GM13976 (cell line): ENCODE measurements at places on chromosomes 4 and X.
A peak's percentile ranks its signal among the peaks of the same experiment; 100 is the strongest.

GRCh38 chr4:91600301-91600700, 703.5 kb upstream of the GRID2 start:
- DNase-seq: no peak

GRCh38 chr4:176548571-176548970, 228.8 kb downstream of the SPCS3 start:
- DNase-seq: no peak

DNA sequence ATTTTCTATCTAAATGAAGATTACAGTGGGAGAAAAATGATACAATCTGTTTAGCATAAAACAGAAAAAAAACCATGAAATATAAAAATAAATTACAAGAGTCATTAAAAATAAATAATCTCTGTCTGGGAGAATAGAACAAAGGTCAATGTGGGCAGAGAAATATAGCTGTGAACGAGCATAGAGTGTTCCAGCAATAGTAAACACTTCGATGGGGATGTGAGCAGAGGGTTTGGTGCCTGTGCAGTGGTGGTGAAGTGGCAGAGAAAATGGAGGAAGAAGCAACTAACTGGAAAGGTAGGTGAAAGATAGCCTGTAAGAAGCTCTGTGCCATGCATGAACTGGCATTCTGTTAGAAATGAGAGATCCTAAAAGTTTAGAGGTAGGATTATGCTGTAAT, 64.9 kb downstream of the ANKRD50 start:
- no peak for DNase-seq

DNA sequence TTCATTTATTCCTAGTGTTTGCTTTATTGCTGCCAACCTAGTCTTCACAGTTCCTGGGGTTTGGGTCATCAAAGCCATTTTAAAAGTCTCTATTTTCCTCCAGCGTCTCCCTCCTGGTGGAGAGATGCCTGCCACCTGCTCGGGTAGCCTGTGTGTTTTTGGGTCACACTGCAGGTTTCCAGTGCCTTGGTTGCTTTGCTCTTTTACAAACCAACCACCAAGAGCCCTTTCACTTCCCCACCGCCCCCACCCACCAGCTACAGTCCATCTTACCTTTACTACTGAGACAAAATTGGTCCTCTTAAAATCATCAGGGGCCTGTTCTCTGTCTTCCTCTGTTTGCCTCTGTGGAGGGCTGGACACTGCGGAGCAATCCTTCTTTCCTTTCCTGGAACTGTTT, 280.5 kb upstream of the GATB start:
- peak; percentile 27 for DNase-seq

DNA sequence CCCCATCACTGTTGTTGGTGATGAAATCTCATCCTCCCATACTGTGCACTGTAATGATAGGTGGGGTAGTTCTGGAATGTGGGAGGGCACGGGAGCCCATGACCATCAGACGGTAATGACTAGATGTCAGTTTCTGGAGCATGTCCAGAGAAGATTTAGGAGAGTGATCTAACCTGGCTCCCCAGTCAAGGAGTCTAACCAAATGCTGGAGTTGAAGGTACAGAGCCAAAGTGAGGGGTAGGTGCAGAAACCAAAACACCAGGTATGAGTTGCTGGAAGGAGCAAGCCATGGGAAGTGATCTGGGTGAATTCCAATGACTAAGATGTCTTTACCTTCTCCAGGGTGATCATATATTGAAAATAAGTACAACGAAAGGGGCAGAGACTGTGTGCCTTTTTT, 296.9 kb downstream of the INPP4B start:
- DNase-seq: no peak

GRCh38 chr4:171650543-171650942, 162.7 kb upstream of the GALNTL6 start:
- peak; percentile 44 for DNase-seq

- DNase-seq: peak; percentile 3
Measured at GRCh38 chr4:60805500-60806313, 394.4 kb upstream of the ADGRL3 start.

DNA sequence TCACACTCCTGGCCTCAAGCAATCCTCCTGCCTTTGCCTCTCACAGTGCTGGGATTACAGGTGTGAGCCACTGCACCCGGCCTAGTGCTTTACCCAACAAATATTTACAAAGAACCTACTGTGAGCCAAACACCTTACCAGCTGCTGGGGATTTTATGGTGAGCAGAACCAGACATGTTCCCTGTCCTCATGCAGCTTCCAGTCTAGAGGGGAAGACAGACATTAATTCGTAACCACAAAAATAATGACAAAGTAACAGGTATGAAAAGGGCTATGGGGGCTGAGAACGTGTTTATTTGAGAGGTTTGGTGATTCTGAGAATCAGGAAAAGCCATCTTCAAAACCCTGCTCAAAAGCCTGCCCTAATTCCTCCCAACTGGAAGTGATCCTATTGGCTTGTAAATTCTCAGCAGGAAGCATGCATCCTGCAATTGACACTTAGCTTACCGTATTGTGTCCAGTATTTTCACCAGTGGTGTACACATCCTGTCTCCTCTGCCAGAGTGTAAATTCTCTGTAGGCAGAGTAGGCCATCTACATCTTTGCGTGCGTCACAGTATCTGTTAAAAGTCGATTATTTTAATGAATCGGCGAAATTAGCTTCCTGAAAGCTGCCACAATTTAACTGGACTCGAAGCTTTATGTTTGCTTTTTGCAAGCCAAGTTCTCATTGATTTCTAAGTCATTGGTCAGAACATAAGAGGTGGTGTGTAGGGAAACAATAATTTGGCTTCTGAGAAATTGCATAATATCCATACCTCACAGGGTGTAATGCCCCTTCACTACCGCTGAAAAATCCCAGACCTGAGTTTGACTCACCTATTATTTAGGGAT, 67.0 kb downstream of the TMEM156 start:
- no peak for DNase-seq

GRCh38 chrX:46447384-46447783, 97.8 kb downstream of the ZNF674 start:
- no peak for DNase-seq

- DNase-seq: no peak
Measured at GRCh38 chrX:17654116-17654515, 83.2 kb upstream of the SCML1 start.

DNA sequence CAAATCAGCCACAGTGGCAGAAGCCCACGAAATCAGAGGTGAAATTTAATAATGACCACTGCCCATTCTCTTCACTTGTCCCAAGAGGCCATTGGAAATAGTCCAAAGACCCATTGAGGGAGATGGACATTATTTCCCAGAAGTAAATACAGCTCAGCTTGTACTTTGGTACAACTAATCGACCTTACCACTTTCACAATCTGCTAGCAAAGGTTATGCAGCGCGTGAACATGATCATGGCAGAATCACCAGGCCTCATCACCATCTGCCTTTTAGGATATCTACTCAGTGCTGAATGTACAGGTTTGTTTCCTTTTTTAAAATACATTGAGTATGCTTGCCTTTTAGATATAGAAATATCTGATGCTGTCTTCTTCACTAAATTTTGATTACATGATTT, at the start of gene F9:
TSS of gene F9 (plus strand) at position 190 of the 400 bp plus-strand sequence. CDS start at position 216, 26 bp downstream.
- DNase-seq: no peak

DNA sequence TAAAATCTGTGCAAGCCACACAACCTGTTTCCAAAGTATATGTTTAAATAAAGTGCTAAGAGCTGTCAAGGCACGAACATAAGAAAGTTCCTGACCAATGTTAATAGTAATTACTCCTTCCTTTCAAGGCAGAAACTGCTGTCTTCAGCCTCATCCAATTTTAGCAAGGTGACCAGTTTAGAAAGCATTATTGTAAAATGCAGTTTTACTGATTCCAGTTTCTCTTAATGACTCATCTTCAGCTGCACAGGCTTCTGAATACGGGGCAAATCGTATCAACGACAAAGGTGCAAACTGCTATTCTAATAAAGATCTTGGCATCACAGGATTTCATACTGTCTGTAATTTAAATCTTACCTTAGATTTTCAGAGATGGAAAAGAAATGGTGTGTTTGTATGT, 87.5 kb downstream of the PPP3CA start:
- DNase-seq: peak; percentile 5

GRCh38 chrX:43108828-43109227, 330.9 kb upstream of the PPP1R2C start:
- no peak for DNase-seq

DNA sequence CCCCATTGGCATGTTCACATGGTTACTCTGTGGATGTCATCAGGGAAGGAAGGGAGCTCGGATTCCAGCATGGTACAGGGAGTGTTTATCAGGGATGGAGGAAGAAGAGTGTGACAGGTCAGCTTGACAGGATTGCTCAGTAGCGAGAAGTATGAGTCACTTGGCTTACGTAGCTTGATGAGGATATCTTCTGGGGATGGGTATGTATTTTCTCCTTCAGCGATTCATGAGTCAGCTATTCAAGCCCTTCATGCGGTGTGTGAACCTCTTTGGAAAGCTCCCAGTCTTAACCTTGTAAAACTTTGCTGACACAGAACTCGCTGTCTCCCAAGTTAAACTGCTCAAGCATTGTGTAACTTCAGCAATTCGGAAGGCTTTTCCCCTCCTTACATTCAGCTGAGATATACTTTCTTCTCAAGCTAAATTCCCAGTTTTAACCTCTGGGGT, 275.4 kb downstream of the ARHGAP10 start:
- DNase-seq: no peak

DNA sequence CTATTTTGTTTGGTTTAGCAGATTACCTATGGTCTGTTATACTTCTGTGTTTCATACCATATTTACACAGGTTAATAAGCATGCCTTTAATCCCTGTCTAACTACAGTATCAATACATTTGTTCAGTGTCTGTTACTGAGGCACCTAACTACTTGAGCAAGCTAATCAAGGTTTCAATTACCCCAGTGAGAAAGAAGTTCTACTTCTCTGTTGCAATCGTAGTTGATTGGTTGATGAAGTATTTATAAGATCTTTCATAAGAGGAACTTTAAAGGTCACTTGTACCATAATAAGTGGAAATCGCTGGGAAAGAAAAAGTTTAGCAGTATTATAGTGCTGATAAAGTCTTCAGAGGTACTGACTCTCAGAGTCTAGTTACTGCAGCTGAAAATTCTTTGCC, 490.6 kb downstream of the RPA4 start:
- DNase-seq: no peak

DNA sequence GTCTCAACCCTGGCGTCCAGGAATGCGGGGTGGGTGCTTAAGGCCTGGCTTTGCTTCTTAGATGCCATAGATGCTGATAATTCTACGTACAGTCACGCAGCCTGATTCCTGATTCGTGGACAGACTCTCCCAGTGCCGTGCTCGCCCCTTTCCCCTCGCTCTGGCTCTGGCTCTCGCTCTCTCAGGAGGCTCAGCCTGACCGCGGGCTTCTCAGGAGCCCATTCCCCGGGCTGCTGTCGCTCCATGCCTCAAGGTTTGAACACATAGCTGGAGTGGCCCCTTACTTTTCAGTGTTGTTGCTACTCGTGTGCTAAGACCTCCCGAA, 59.2 kb upstream of the ZC4H2 start:
- no peak for DNase-seq

DNA sequence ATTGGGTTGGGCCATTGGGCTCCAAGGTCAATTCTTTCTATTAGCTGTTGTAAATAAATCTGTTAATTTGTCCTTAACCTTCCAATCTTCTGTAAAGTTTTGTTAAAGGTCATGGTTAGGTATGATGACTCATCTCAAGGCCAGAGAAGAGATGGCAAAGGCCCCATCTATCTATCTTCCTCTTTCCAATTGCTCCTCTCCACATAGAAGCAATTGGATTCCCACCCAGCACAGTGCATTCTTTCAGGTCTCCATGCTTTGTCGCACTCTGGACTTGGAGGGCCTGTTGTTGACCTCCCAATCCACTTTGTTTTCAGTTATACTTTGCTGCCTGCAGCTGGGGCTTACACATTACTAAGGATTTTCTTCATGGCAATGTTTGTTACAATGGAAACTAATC, 118.5 kb downstream of the MFAP3L start:
- DNase-seq: no peak

DNA sequence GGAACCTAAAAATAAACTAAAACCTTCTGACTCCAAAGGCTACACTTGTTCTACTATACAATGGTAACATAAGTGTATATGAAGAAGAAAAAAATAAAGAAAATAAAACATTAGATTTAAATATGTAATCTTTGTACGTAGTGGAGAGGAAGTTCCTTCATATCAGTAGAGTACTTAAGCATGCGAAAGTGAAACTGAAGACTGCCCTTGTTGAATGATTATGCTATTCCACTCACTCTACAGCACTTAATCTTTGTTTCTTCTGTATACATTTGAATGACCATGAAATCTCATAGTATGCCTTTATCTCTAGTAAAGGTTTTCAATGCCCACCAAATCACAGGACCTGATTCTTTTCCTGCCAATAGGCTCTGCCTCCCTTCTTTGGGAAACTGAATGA, 78.9 kb downstream of the NDST3 start:
- peak; percentile 5 for DNase-seq

- DNase-seq: no peak
Measured at GRCh38 chrX:22247169-22247568, 25.5 kb upstream of the CBLL2 start.

DNA sequence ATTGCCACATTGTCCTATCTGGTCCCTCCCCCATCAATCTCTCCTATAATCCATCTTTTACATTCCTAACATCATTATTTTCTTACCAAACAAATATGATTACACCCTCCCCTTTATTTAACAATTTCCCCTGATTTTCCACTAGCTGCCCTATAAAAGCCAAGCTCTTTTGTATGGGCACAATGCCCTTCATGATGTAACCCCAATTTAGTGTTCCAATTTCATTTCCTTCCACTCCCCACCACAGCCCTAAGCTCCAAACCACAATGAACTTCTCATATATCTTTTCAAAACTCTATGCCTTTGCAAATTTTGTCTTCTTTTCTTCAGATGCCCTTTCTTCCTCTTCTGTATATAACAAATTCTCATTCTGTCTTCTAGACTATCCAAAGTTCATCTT, 39.5 kb upstream of the PTPN13 start:
- DNase-seq: no peak

- no peak for DNase-seq
Measured at GRCh38 chr4:184022679-184023383, 117.7 kb downstream of the STOX2 start.

DNA sequence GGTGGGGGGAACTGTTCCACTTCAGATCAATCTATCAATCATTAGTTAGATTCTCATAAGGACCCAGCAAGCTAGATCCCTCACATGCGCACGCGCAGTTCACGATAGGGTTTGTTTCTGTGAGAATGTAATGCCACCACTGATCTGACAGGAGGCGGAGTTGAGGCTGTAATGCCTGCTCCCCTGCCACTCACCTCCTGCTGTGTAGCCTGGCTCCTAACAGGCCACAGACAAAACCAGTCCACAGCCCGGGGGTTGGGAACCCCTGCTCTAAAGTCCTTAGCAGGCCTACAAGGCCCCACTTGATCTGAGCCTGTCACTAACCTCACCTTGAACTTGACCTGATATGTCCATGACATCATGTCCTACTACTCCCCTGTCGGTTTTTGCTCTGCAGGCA, 30.3 kb downstream of the ARL9 start:
- DNase-seq: no peak

GRCh38 chrX:22399437-22400192, 126.9 kb downstream of the CBLL2 start:
- DNase-seq: no peak

DNA sequence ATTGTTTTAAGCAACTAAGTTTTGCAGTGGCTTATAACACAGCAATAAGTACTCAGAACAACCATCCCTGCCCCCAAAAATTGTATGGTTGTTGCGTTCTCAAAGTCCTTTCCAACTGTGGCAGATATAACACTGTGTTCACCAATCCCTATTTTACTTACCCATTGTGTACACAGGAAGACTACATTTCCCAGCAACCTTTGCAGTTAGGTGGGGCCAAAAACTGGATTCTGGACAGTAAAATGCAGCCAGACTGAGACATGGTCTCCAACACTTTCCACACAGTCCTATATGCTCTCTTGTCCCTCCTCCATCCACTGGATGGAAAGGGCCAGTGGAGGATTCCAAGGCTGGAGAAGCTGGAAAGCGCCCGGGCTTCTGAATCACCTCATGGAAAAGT, 523.6 kb downstream of the BCOR start:
- DNase-seq: no peak
